ENCODE measurements at places on chromosomes 13 and 19.

GRCh38 chr13:34942732-34943435, 814 bp downstream of the NBEA start:
- no peak for DNase-seq

DNA sequence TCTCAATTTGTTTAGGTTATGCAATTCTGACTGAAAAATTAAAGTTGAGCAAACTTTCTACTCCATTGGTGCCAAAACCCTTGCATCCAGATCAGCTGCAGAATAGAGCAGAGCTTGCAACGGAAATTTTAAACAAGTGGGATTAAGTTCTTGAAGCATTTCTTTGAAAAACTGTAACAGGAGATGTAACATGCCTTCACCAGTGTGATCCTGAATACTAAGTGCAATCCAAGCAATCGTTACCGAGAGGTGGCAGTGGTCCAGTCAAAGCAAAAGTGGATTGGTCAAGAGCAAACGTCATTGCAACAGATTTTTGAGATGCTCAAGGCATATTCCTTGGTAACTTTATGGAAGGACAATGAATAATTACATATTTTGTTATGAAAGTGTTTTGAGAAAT, 841.1 kb upstream of the SLITRK5 start:
- DNase-seq = no peak

- no peak for DNase-seq
Measured at GRCh38 chr19:1783874-1784273, 28.2 kb downstream of the ATP8B3 start.

GRCh38 chr13:42969565-42970172, 22.4 kb downstream of the EPSTI1 start:
- no peak for DNase-seq

DNA sequence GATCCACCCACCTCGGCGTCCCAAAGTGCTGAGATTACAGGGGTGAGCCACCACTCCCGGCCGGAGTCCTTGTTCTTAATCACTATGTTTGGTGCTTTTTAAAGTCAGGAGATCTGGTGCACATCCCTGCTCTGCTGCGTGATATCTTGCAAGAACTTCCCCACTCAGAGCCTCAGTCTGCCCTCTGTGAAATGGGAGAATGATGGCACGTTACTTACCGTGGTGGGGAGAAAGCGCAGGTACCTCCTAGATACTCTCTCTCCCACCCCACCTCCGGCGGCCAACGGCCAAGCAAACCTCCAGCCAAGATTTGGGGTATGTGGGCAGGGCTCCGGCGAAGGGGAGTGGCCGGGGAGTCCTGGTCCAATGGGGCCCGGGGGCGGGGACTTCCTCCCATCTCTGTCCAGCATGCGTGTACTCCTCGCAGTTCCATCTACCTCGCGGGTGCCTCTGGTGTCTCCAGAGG, at the start of gene RYR1:
TSS of gene RYR1 (plus strand) at position 424 of the 466 bp plus-strand sequence. CDS start 139 bp downstream, outside the sequence.
- DNase-seq = no peak

DNA sequence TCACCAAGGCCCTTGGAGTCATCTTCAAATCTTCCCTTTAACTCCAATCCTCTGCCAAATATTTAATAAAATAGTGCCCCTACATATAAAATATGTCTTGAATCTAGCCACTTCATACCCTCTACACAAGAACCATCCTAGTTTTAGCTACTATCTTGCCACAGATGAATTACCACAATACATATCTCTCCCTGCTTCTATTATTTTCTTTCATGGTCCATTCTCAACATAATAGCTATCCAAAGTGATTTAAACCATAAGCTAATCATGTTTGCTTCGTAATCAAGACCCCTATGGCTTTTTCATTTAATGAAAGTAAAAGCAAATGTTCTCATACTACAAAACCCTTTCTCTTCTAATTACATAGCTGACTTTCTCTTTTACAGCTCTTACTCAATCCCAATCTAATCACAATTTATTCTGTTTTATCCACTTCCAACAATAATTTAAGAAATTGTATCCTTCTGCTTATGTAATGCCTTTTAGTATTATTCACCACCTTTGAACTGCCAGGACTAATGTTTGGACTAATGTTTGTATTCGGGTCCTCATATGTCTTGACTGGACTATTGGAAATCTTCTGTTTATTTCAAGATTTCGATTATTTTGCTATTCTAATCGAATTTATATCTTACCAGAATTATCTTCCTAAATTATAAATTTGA, 412.0 kb downstream of the SLITRK1 start:
- DNase-seq = no peak

DNA sequence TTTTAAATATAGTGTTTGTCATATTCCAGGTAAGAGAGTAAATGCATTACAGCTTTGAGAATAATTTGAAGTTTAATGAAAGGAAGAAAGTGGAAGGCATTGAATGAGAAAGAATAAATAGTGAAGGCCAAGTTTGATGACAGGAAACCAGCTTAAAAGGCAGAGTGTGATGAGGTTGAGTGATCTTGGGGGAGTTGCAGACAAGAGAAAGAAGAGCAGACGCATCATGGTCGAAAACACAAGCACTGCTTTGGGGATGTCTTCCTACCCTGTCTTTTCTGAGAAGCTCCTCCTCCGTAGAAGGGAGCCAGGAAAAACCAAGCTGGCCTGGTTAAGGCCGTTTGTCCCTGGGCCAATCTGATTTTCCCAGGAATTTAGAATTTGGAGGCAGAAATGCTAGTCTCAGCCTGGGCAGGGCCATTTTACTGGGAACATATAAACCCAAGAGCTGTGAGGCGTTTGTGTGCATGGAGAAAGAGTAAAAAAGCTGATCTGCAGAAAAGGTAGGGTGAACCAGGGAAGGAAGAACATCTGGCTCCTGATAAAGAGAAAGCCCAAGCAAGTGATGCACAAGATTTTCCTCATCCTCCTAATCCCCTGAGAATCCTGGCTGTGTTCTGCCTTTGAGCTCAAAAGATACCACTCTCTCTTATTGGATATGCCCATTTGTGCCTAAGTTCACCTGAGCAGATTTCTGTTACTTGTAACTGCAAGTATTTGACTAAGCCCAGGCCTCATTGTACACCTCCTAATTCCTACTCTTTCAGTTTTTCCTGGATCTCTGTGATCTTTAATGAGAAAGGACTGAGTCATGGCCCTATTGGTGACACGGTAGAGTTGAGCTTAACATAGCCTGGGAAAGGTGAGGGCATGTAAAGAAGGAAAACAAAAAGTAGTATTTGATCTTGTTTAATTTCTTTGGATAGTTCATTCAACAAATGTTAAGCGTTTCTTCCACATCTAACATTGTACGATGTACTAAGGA, 80.0 kb downstream of the WDFY2 start:
- no peak for DNase-seq

DNA sequence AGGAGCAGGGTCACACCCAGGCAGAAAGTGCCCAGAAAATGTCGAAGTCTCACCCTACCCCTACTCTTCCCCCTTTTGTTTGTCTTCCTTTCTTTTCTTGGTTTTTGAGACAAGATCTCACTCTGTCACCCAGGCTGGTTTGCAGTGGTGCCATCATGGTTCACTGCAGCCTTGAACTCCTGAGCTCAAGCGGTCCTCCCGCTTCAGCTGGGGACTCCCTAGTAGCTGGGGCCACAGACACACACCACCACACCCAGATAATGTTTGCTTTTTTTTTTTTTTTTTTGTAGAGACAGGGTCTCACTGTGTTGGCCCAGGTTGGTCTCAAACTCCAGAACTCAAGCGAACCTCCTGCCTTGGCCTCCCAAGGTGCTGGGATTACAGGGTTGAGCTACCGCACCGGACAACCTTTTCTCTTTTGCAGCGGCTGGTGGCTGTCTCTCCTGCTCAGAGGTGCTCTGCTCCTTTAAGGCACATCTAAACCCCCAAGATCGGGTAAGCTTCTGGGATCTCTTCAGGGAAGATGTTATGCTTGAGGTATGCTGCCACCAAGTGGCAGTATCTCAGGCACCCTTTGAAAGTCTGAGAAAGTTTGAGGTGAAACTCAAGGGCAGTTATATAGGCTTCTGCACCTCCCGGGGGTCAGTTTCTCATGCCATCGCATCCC, 22.4 kb upstream of the EBI3 start:
- no peak for DNase-seq

GRCh38 chr13:69618393-69618792, 489.2 kb upstream of the ATXN8OS start:
- DNase-seq = no peak

GRCh38 chr19:4548238-4548584, 8.4 kb upstream of the LRG1 start:
- DNase-seq = no peak

GRCh38 chr19:751501-752341, 809 bp downstream of the MISP start:
- DNase-seq = no peak

DNA sequence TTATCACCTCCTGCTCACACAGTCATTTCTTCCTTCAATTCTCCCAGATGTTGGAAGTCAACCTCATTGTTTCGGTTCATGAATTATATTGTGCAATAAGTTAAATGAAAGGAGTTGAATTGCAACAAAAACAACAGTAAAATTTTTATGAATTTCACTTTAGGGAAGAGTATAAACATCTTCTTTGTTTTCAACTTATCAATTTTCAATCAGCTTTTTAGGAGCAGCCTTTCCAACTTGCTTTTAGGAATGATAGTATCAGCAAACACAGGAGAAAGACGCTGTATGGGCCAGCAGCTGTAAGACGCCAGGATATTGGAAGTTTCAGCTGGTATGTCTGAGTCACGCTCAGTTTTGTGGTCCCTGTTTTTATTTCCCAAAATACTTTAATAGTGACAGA, 132.5 kb upstream of the ARGLU1 start:
- DNase-seq = no peak

DNA sequence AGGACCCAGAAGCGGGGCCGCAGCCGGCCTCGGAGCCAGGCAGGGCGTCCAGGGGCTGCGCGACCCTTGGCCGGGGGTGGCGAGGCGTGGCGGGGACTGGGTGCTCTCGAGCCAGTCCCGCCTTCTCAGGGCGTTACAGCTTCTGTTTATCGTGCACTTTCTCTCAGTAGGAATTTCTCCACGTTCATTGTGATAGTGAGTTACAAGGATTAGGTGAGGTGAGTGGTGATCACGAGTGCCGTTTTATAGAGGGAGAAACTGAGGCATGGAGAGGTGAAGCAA, 600 bp downstream of the AP1M1 start:
- no peak for DNase-seq

- DNase-seq = no peak
Measured at GRCh38 chr13:48902368-48902767, 73.3 kb upstream of the FNDC3A start.

DNA sequence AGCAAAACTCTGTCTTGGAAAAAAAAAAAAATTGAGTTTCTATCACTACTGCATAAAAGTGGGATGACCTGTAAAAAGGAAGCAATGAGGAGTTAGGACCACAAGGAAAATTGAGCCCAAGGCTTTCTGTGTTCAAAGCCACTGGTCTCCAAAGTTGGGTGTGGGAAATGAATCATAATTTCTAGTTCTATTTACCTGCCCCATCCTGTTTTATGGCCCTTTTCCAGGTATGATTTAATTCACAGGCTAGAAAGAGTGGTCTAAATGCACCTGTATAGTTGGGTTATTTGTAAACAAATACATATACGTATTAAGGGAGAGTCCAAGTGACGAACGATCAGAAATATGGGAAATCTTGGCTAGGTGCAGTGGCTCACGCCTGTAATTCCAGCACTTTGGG, 5.9 kb upstream of the DCAF15 start:
- DNase-seq = no peak

- DNase-seq = no peak
Measured at GRCh38 chr13:24097064-24097463, 63.5 kb upstream of the SPATA13 start.

GRCh38 chr13:106942563-106942962, 374.6 kb upstream of the ARGLU1 start:
- DNase-seq = no peak

GRCh38 chr13:112893207-112893569, 75.8 kb upstream of the MCF2L start:
- DNase-seq = no peak

DNA sequence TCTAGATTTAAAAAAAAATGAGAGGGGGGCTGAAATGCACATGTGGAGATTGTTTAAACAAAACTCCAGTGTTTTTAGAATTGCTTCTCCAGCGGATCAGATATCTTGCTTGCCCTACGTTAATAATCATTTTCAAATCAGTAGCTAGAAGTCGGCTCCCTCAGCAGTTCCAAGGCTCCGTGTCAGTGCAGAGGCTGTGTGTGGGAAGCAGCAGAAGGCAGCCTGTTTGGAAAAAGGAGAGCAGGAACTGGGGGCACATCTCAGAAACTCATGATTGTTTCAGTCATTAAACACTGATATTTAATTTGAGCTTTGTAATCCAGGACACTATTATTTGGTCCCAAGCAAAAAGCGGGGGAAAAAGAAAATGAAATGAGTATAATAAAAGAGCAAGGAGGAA, 50.9 kb downstream of the SOX21 start:
- DNase-seq = no peak

DNA sequence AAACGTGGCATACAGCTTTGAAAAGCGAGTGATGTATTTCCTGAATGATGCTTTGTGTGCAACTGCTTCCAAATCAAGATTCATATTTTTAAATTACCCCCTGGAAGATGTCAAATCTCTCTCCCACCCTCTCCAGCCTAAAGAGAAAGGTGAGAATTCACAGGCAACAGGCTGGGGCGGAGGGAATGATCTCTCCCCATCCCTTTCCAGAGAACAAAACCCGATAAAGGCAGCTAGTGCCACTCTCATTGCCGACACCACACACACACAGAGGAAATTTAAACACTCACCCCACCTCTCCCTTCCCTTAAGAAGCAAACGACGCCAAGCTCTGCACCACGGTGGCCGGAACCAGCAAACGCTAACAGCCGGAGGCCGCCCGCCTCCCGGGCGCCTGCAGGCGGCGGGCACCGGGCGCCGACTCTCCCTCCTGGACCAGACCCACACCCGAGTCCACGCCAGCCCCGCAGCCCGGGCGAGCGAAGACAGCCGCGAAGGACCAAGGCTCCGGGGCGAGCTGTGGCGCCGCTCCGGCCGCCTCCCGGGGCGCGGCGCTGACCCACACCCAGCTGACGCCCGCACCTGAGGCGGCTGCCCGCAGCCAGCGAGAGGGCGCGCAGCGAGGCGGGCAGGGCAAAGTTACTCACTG, 477 bp downstream of the LNX2 start:
- DNase-seq = no peak

DNA sequence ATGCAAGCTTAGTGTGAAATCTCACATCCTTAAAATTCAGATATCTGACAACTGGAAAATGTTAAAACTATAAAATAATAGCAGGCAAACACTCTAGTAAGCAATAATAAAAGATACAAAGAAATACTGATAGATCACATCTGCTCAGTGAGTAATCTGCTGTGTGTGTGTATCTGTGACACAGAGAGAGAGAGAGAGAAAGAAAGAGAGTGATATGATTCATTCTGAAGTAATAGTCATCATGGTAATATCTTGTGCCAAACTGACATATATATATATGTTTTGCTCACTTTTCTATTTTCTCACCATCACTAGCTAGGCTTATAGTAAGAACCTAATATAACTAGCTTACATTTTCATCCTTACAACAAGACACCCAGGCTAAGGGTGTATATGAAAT, 288.0 kb upstream of the SLITRK6 start:
- DNase-seq = no peak

GRCh38 chr13:95256091-95256490, 45.2 kb downstream of the ABCC4 start:
- DNase-seq = no peak

GRCh38 chr13:113029487-113030258, 60.7 kb downstream of the MCF2L start:
- DNase-seq = no peak

- DNase-seq = no peak
Measured at GRCh38 chr13:41137241-41137640, 4.6 kb upstream of the KBTBD6 start.
